Ovary (tissue), 10 donors: ENCODE measurements at places on chromosomes 13 and 19. TPM values are rescaled to one million over a fixed set of nuclear protein-coding genes. Genes with fewer than 3 reads are reported as not detected.

GRCh38 chr19:1599460-1599846, 5.8 kb downstream of the UQCR11 start:
- no peak for DNase-seq

DNA sequence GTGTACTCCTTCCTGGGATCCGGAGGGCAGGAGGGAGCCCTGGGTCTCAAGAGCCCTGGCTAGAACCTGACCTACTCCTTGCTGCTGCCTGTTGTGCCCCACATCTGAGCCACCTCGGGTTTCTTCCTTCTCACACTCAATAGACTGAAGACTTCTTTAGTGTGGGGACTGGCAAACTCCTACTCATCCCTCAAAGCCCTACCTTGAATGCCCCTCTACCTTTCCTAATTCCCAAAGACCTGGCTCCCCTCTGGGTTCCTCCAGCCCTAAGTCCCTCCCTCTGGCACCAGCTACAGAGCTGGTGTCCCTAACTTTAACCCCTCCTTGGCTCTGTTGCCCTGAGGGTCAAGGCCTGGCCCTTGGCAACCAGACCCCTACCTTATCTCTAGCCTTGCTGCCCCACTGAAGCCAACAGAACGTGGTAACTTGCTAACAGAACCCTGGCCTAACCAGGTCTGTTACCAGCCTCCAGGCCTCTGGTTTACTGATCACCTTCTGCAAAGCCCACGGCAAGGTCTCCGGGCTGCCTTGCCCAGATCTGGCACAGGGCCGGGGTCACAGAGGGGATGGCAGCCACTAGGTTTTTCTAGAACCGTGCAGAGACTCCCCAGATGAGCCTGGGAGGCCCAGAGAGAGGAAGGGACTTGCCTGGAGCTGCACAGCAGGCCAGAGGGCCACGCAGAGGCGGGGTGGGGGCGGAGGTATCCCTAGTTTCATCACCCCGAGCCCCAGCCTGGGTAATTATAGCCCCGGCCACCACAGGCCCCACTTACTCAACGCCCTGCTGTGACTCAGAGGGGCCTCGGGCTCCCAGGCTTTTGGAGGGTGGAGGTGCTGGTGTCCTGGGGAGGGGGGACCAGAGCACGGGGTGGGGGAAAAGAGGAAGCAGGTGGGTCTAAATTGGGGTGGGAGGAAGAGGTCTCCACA, 15.3 kb downstream of the ZBTB7A start:
- DNase-seq = no peak

DNA sequence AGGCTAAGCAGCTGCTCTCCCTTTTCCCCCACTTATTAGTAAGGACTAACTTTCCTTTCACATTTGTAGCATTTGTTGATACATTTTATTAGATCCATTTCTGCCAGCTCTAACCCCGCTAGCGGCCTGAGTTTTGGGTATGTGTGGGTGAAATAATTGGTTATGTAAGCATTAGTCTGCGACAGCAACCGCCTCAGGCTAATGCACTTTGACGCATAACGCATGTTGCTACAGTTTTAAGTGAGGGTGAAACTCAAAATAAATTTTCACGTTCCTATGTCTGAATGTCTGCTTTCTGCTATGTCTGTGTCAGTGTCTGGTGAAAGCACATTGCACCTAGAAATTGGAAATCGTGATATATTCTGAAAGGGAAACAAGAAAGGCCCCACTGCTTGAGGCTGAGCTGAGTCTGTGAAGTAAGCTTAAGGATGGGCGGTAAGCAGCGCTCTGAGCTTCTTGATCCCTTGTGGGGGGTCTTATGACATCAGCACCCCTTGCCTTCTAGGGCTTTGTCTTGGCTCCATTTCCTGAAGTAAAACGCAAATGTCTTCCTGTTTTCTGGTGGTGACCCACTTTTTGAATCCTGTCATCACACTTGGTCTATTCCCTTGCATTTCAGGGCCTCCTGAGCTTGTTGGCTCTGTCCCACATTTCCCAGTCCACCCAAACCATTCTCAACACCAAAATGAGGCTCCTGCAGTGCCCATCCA, 648.3 kb upstream of the ARGLU1 start:
- DNase-seq = no peak

DNA sequence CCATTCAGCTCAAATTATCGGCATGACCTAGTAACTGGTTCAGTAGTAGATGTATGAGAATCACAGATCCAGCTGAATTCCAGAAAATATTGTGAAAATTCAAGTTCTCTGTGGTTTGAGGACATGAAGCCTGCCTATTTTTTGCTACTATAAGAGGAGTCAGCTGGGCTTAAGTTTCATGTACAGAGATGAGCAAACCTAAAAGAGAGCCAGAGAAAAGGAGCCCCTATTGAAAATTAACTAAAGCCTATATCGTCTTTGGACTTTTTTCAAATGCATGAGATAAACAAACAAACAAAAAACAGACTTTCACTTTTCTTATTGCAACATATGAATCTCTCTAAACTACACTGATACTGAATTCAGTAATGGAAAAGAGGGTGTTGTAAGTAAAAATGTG, 106.8 kb upstream of the SPRY2 start:
- DNase-seq = no peak

DNA sequence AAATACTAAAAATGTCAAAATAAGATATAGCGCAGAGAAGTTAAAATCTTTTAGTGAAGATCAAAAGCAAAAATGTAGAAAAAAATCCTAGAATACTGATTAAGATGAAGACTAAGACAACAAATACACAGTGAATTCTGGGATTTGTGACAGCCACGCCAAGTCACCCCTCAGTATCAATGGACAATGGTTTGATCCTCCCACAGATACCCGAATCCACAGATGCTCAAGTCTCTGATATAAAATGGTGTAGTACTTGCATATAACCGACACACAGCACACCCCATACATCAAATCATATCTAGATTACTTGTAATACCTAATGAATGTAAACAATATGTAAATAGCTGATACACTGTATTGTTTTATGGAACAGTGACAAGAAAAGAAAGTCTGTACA, 5.9 kb downstream of the MIPEP start:
- no peak for DNase-seq

GRCh38 chr13:38042771-38043170, 173.2 kb upstream of the TRPC4 start:
- DNase-seq = no peak

DNA sequence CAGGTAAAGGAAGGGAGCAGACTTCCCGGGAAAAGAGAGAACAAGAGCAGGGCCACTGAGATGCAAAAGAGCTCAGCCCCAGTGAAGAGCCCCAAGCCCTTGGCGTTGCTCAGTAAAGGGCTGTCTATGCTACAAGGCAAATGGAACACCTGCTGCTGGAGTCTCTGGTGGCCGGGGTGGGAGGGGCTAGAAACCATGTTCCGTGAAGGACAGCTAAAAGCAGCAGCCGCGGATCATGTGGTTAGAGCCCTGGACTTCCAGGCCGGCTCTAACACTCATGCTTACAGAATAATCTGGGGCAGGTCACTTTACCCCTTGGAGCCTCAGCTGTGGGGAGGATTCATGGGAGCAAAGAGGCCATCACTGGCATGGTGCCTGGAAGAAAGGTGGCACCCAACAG, 17.8 kb downstream of the POU2F2 start:
- DNase-seq = no peak

DNA sequence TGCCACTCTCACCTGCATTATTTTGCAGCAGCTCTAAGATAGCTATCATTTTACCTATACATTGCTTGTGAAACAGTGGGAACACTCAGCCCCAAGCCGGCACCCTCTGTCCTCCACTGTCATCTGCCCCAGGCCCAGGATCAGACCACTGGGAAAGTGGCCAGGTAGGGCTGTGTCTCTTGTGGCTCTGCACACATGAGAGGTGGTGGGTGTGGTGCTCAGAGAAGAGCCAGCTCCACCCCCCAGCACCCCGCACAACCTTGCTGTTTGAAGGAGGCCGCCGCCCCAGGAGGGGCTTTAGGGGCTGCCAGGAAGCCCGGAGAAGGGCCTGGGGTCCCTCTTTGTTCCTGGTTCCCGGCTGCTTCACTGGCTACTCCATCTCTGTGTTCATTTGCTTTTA, 26.6 kb downstream of the PPP1R37 start:
- no peak for DNase-seq

DNA sequence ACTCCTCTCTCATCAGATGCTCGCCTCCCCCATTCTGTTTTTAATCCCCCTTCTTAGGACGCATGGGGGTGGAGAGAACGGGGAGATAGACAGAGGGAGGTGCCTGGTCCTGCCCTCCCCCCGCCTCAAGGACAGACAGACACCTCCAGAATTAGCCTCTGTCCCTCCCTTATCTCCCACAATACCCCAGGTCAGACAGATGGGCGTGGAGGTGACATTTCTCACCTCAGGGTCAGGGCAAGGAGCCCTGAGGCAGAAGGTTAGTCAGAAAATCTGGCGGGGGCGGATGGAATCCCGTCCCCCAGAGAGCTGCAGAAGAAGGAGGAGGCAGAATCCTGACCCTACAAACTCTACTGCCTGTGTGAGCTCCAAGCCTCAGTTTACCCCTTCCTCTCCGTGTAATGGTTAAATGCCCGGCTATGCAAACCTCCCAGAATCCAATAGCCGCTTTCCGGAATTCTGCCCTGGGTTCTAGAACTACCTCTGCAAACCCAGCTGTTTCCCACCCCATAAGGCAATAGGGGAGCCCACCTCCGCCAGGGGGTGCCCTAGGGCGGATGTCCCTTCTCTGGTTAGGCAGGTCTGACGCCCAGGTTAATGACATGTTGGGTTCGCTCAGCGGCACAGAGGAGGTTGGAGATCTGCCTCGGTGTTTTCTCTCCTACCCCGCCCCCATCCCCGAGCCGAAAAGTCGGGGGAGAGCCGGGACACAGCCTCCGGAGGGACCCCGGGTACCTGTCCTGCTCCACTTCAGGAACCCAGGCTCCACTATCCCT, 900 bp downstream of the PPP1R13L start:
- no peak for DNase-seq

DNA sequence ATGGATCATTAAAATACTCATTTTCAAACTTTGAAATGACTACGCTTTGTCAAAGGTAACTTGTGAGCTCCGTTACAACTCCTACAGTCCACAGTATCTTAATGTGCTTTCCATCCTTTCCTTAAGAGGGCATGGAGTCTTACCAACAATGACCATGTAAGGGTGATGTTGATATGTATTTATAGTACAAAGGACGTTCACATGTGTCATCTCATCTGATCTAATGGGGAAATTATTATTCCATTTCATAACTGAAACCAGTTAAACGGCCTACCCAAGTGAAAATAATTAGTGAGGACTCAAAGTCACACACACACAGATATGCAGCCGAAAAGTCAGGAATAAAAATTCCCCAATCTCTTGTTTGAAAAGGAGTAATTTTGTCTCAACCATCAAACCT, 9.6 kb downstream of the USP12 start:
- DNase-seq = no peak

GRCh38 chr19:46985542-46986415, 33.9 kb upstream of the NPAS1 start:
- DNase-seq = no peak

DNA sequence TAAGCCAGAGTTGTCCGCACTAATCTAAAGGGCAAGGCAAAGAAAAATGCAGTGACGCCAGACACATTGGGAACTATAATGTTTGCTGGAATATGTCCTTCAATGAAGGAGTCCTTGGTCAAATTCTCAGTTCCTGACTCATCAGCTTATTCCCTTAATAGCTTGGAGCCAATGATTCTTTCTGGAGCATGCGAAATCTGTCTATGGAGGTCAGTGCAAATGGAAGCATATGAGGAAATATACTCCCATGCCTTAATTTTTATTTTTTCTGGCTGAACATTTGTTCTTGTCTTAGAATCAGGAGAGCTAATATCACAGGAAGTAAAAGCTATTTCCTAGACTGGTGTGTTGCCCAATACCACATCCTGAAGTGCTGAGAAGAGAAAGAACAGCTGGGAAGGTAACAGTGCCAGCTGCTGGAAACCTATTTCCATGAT, 289.8 kb upstream of the SPRY2 start:
- no peak for DNase-seq

- no peak for DNase-seq
Measured at GRCh38 chr13:63337921-63338320, 1922.3 kb upstream of the PCDH20 start.

DNA sequence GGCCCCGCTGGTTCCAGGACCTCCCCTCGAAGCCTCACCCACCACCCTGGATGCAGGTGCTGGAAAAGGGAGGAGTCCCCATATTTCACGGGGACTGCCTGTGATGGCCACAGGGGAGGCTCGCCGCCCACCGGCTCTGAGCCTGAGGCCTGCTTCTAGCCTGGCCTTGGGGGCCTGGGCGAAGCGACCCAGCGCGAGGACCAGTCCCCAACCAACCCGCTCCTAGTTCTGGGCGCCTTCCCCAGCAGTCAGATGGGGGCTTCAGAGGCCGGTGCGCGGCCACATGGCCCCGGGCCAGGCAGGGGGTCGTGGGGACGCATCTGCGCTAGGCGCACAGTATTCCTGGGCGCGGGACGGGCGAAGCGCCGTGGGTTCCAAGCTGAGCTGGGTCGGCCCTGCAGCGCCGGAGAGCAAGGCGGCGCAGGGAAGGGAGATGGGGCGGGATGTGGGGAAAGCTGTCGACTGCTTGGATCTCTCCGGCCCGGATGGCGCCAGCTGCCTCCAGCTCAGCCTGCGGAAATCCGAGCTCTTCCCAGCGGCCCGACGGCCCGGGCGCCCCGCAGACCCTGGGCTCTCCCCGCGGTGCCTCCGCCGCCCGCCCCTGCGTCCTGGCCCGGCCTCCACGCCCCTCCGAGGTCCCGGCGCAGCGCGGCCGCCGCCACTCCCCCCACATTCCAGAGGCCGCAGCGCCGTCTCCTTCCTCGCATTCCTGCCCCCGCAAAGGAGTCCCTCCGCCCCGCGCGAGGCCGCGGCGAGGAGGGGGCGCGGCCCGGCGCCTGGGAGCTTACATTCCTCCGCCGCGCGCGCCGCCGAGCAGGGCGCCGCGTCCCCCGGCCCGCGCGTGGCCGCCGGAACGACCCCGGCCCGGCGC, at the start of gene WTIP:
WTIP (plus strand) TSS at position 788 of the 871 bp plus-strand sequence. CDS start 217 bp downstream, outside the sequence.
- DNase-seq = peak; percentile 84

GRCh38 chr13:85379991-85380390, 419.2 kb downstream of the SLITRK6 start:
- DNase-seq = no peak

TBXA2R gene
- 1.8 TPM for total RNA-seq

ZNF284 gene
- 2.1 TPM for total RNA-seq

OR7D2 gene
- not detected for total RNA-seq

CAMSAP3 gene
- total RNA-seq = 8.2 TPM

CGB3 gene
- total RNA-seq = not detected

ACTMAP gene
- total RNA-seq = 6.5 TPM

ZNF667 gene
- total RNA-seq = 7.7 TPM

PSG7 gene
- not detected for total RNA-seq

XRCC1 gene
- total RNA-seq = 39.9 TPM

KLF1 gene
- total RNA-seq = not detected

MATK gene
- total RNA-seq = 1.1 TPM

PDE4C gene
- total RNA-seq = 1.7 TPM
